Activated CD8-positive, alpha-beta T cell treated with anti-CD3 and anti-CD28 coated beads for 36 hours (primary cell): ENCODE measurements at places on chromosomes 13 and 19.

DNA sequence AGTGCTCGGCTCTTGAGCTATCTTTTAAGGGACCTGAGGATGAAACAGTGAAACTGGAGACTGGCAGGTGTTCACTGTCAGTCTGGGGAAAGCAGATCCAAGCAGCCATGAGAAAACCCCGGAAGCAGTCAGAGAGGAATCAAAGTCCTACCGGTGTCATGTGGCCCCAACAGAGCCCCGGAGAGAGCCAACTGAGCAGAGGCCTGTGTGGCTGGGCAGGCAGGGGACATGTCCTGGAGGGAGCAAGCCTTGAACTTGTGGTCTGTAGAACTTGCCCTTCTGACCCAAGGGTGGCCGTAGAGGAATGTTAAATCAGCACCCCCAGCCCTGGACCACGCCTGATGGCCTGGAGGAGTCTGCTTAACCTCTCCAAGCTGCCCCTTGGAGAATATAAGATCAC, 113.7 kb upstream of the ZNF507 start:
- H3K4me3 ChIP-seq = no peak overlapping the region
- H3K4me1 ChIP-seq = no peaks in the 10 kb centered on the region
- no peaks in the 10 kb centered on the region for H3K36me3 ChIP-seq
- DNase-seq = no peak
- peaks cover 5% of the 10 kb centered on the region for H3K27me3 ChIP-seq
- no peak overlapping the region for H3K27ac ChIP-seq

DNA sequence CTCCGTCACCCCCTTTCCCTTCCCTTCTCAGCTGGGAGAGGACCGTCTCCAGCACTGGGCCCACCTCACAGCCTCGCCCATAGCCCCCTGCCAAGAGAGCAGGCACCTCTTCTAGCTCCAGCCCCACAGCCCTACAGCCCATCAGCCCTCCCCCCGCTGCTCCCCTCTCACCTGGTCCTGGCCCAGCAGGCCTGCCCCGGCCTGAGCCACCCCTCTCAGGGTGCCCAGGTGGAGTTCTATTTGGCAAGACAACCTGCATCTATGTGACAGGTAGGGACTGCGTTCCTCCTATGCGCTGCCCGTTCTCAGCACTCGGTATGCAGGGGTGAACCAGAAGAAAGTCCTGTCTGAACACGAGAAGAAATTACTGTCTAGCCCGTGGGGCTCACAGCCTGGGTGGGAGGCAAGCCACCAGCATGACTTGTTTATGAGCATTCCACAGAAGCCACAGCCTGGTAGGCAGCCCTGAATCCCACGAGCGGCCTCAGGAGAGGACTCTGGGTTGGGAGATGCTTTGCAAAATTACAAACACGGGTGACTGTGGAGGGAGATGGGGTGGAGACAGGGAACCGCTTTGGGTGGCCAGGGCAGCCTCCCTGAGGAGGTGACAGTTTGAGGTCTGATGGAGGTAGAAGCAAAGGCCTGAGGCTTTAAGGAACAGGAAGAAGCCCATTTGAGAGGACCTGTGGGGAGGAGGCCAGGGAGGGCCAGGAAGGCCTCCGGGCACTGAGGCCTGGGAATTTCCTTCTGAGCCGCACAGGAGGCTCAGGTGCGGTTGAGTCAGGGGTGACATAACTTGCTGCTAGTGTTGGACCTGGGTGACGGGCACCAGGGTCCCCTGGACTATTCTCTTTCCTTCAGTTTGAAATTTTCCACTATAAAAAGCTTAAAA, 1.2 kb upstream of the PLEKHF1 start:
- H3K27me3 ChIP-seq = no peaks in the 10 kb centered on the region
- peaks cover 57% of the 10 kb centered on the region for H3K4me1 ChIP-seq
- peak overlapping the region; percentile 68 for H3K27ac ChIP-seq

DNA sequence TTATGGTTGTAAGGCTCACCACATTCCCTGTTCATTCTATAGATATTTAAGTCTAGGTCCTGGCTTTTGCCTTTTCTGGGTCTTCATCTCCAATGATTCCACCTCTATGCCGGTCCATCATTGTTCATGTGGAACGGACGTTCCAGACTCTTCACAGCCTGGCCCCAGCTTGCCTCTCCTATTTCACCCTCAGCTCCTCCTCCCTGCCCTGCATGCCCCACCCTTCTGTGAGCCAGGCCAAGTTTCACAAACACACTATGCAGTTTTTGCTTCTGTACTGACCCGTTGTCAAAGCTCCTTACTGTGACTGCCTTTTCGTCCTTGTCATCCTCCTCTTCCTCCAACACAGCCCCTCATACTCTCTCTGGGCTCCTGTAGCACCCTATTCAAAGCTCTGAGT, 31.3 kb downstream of the TEX26 start:
- H3K27ac ChIP-seq = no peak overlapping the region
- H3K4me3 ChIP-seq = no peak overlapping the region
- DNase-seq = no peak
- no peaks in the 10 kb centered on the region for H3K36me3 ChIP-seq
- H3K27me3 ChIP-seq = peaks cover 30% of the 10 kb centered on the region

GRCh38 chr19:17041976-17042375, 15.4 kb upstream of the CPAMD8 start:
- DNase-seq = no peak
- no peak overlapping the region for H3K27ac ChIP-seq
- no peaks in the 10 kb centered on the region for H3K4me1 ChIP-seq
- no peaks in the 10 kb centered on the region for H3K36me3 ChIP-seq
- H3K27me3 ChIP-seq = no peaks in the 10 kb centered on the region
- no peak overlapping the region for H3K4me3 ChIP-seq
